Activated CD8-positive, alpha-beta T cell treated with anti-CD3 and anti-CD28 coated beads, Interleukin-2, amount 10 ng/mL, durations not matched to agents 7 days and 5 days (primary cell): ENCODE measurements at places on chromosomes 2 and 18. TPM values are rescaled to one million over a fixed set of nuclear protein-coding genes. Genes with fewer than 3 reads are reported as not detected.

- H3K4me1 ChIP-seq = peaks cover 33% of the 10 kb centered on the region
- DNase-seq = no peak
- no peaks in the 10 kb centered on the region for H3K27me3 ChIP-seq
- no peak overlapping the region for H3K4me3 ChIP-seq
- peaks cover 33% of the 10 kb centered on the region for H3K36me3 ChIP-seq
Measured at GRCh38 chr2:43429369-43429768, 166.5 kb downstream of the THADA start.

- peaks cover 5% of the 10 kb centered on the region for H3K4me1 ChIP-seq
- peaks cover 15% of the 10 kb centered on the region for H3K36me3 ChIP-seq
- no peak overlapping the region for H3K4me3 ChIP-seq
- no peak for DNase-seq
- no peak overlapping the region for H3K27ac ChIP-seq
Measured at GRCh38 chr2:36567711-36568408, 30.1 kb downstream of the FEZ2 start.

DNA sequence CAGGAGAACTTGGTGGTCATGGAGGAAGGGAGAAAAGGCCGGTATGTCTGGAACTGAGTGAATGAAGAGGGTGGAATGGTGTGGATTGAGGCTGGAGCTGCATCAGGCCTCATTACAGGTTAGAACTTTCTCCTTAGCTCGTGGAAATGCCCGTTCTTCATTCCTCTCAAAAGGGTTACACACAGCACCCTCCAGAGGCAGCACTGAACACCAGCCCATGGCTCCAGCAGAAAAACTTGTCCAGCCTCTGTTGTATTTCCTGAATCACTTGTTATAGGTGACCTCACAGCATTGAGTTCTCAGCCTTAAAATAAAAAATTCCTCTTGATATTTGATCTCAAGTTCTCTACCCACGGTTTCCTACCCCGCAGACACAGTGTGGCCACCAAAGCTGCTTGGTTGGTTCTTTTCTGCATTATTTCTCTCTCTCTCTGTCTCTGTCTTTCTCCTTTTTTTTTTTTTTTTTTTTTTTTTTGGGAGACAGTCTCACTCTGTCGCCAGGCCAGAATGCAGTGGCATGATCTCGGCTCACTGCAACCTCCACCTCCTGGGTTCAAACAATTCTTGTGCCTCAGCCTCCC lies 89.6 kb downstream of the ITGB1BP1 start:
- no peaks in the 10 kb centered on the region for H3K36me3 ChIP-seq
- peaks cover 2% of the 10 kb centered on the region for H3K4me1 ChIP-seq
- H3K27ac ChIP-seq = no peak overlapping the region
- DNase-seq = no peak

GRCh38 chr2:177335917-177336450 lies 56.6 kb upstream of the AGPS start:
- peaks cover 14% of the 10 kb centered on the region for H3K4me1 ChIP-seq
- no peaks in the 10 kb centered on the region for H3K27me3 ChIP-seq
- DNase-seq = no peak
- no peak overlapping the region for H3K4me3 ChIP-seq

DNA sequence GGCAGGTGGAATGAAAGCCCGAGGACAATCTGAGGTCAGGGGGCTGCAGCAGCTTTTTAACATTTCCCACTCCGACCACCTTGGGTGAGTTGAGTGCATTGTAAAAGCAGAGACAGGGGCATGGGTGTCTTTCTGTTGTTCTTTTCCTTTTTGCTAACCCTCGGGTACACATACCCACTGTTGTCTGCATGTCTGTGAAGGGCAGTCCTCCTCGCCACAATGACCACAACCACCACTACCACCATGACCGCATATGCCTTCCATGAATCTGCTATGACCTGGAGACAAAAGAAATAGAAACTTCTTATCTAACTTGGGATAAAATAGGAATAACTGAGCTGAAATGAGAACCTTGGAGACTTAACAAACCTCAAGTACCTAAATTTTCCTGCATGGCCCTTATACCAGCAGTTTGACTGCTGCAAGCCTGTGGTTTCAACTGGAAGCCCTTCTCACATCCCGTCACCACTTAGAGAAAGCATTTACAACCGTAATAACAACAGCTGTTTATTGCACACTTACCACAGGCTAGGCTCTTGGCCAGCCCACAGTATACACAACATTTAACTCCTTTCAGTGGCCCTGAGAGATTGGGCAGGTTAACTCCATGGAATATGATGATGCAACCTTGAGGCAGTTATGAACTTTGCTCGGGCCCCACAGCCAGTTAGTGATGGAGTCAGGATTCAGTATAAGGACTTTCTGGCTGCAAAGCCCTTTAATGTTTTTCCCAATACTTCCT lies 80.3 kb downstream of the GYPC start:
- peak overlapping the region; percentile 37 for H3K27ac ChIP-seq
- H3K4me1 ChIP-seq = peaks cover 6% of the 10 kb centered on the region
- DNase-seq = peak; percentile 20
- H3K27me3 ChIP-seq = no peaks in the 10 kb centered on the region

DNA sequence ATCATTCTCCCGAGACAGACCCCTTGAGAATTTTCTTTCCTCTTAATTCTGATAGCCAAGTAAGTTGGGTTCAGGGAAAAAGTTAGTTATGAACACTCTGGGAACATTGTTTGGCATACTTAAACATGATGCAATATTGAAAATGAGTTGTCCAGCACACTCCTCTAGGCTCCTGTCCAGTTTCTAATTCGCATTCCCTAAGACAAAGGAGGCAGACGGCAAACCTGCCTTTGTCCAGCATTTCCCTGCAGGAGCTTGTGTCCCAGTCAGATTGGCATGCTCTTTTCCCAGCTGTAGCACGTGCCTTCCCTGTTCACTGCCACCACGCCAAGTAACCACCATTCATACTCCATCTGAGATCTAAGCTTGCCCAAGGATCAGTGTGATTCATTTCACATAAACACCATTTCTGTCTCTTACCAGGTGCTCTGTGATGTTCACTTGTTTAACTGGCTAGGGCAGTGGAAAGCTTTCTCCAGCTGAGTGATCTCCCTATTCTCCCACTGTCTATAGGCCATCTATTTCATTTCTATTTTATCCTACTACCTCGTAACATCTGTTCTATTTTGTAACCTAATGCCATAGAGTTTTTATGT lies 150.0 kb upstream of the EPB41L3 start:
- DNase-seq = no peak
- no peaks in the 10 kb centered on the region for H3K4me1 ChIP-seq
- no peaks in the 10 kb centered on the region for H3K27me3 ChIP-seq
- no peaks in the 10 kb centered on the region for H3K36me3 ChIP-seq
- no peak overlapping the region for H3K27ac ChIP-seq

- H3K36me3 ChIP-seq = peaks cover 13% of the 10 kb centered on the region
- no peak overlapping the region for H3K27ac ChIP-seq
- peaks cover 18% of the 10 kb centered on the region for H3K4me1 ChIP-seq
- H3K27me3 ChIP-seq = no peaks in the 10 kb centered on the region
- no peak overlapping the region for H3K4me3 ChIP-seq
Measured at GRCh38 chr2:97951155-97951680, 44.5 kb downstream of the TMEM131 start.

The MALL gene
- not detected for total RNA-seq

The PARD3B gene
- total RNA-seq = 1.0 TPM
